ENCODE measurements at places on chromosomes 1 and 21.

DNA sequence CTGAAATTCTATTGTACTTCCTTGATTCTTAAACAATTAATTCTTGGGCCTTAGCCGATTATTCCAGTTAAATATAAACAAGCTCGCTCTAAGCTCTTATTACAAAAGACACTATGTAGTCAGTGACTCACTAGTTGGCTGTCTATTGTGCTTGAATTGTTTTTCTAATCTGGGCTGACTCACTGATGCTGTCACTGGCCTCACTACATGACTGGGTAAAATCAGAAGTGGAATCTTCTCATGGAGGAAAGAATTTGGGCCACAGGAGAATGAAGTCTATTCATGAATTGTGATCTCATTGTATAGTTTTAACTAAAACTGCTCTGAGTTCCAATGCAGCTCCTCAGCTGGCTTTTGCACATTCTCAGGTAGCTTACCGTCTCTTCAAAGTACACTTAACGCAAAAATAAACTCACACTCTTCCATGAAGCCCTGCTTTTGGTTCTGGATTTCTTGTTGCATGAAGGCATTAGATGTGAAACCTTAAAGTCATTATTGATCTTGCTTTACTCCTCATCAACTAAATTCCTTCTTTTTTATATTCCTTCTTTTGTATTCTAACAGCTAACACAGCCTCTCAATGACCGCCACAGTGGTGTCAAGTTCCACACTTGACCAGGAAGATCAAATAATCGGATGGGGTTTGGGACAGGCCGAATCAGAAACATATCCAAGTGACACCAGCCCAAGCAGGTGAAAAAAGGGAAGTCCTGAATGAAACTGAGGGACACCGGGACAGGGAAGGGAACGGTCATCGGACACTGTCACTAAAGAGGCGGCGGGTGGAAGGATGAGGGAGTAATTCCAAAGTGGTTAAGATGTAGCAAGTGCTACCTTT is 80.9 kb upstream of the LBR start:
- no peak for DNase-seq

- no peak for DNase-seq
Observed at GRCh38 chr1:15509586-15509985, 14.4 kb downstream of the CASP9 start.

- no peak for DNase-seq
Observed at GRCh38 chr1:94303005-94303404, 65.6 kb upstream of the ARHGAP29 start.

DNA sequence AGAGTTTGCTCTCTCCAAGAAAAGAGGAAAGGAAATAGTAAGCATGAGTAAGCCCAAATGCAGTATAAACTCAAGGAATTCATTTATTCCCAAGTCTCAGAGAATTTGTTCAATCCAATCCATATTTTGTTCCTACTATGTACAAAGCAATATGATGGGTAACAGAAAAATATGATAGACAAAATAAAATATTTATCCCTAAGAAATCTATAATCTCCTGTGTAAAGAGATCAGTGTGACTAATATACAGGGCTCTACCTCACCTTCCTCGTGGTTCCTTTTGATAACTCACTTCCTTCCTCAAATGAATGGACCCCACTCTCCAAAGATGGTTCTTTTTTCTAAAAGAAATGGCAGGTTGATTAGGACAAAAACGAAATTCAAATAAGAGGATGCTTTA is 7.6 kb downstream of the CLSPN start:
- no peak for DNase-seq

- no peak for DNase-seq
Observed at GRCh38 chr1:111251570-111251969, 24.1 kb downstream of the CHI3L2 start.

- no peak for DNase-seq
Observed at GRCh38 chr1:46539972-46540371, 11.5 kb downstream of the KNCN start.

DNA sequence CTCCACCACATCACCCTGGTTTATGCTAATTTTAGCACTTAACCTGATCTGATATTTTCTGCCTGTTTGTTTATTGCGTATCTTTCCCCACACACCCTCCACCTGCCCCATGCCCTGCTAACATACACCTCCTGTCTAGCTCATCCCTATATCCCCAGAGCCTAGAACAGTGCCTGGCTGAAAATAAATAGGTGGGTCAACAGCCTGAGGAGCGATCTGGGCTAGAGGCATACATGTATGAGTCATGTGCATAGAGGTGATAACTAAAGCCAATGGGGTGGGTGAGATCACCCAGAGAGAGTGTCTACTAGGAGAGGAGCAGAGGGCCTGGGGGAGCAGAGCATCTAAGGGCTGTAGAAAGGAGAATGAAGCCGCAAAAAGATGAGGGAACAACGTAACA is 2.7 kb downstream of the HTR1D start:
- DNase-seq, result no peak

DNA sequence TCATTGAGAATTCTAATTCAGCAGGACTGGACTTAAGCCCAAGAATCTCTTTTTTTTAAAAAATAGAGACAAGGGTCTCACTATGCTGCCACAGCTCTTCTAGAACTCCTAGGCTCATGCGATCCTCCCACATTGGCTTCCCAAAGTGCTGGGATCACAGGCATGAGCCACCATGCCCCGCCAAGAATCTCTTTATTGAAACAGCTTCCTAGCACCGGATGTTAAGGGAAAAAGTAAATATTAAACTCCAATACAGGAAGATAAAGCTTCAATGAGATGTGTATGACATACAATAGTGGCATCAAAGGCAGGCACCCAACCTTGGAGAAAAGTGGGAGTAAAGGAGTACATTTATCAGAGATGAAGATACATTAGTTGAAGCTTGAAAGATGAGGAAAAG is 25.5 kb downstream of the PUM1 start:
- DNase-seq, result no peak

DNA sequence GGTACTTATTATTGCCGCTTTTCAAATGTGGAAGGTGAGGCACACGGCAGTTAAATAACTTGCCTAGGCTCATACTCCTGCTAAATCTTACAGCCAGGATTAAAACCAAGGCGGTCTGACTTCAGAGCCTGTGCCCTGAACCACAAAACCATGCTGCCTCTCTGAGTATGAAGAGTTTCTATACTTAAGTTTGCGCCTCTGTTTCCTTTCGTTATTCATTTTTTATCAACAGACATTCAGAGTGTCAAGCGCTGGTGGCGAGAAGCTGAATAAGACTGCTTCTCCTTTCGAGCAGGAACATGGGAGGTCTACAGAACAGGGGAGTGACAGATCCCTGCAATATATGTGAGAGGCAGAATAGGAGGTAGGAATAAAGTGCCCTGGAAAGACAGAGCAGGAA is 96.0 kb upstream of the DUSP10 start:
- peak; percentile 27 for DNase-seq

DNA sequence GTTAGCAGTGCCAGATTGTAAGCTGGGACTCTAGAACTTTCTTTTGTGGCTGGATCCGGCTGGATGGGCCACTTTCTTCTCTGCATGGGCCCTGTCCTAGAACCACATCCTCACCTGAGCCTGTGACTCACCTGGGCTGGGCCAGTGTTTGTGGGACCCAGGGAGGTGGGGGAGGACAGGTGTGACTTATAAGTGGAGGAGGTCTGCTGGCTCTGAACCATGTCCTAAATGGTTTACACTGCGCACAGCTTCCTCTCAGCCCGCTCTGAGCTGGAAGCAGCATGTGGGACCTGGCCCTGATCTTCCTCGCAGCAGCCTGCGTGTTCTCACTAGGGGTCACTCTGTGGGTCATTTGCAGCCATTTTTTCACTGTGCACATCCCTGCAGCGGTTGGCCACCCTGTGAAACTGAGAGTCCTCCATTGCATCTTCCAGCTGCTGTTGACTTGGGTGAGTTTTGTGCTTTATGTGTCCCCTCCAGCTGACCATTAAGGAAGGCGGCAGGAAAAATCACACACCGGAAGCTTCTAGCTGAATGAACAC is at the start of gene AADACL3:
AADACL3 (plus strand) TSS at position 215 of the 542 bp plus-strand sequence; CDS start at position 282, 67 bp downstream.
- DNase-seq, result no peak

DNA sequence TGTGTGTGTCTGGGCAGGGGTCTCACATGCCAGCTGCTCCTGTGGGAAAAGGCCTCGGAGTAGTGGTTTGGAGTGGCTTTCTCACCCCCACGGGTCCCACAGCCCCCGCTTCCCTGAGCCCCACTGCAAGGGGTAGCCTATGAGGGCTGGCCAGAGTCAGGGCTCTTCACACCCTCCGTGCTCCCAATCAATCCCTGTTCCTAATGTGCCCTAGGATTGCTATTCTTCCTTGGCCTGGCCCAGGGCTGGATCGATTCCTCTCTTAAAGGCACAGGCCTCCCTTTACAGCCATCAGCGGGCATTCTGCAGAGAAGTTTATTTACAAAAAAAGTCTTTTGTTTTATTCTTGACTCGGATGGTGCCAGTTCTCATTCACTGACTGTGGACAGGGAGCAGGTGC is 19.3 kb upstream of the ACTL8 start:
- DNase-seq, result no peak

DNA sequence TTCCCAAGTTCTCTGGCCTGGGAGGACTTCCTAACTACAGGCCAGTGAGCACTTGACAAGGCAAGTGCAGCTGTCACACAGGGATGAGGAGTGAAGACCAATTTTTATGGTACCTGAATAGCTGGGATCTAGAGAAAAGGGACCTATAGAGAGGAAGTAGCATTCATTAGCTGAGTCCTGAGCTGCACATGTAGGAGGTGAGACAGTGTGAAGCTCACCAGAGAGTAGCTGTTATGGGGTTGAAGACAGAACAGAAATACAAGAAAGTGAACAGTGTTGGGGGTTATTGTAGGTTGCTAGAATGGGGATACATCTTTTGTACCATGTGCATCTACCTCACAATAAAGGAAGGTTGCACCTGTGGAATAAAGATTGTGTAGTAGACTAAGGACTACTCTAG is 37.7 kb upstream of the PYHIN1 start:
- DNase-seq, result no peak

DNA sequence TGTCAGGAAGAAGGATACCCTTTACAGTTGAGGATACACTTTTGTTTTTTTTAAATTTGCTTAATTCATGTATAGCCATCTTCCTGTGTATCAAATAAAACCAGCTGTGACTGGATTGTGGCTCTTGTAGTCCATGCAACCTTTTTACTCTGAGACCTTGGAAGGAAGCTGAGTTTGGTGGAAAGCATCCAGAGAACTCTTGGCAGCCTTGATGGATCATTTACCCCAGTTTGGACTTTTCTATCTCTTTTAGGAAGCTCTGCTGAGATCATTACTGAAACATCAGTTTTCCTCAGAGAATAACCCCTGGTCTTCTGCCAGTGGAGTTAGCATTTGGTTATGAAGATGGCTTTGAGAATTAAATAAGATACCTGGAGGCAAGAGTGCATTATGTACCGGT is 21.2 kb upstream of the APOBEC4 start:
- no peak for DNase-seq

DNA sequence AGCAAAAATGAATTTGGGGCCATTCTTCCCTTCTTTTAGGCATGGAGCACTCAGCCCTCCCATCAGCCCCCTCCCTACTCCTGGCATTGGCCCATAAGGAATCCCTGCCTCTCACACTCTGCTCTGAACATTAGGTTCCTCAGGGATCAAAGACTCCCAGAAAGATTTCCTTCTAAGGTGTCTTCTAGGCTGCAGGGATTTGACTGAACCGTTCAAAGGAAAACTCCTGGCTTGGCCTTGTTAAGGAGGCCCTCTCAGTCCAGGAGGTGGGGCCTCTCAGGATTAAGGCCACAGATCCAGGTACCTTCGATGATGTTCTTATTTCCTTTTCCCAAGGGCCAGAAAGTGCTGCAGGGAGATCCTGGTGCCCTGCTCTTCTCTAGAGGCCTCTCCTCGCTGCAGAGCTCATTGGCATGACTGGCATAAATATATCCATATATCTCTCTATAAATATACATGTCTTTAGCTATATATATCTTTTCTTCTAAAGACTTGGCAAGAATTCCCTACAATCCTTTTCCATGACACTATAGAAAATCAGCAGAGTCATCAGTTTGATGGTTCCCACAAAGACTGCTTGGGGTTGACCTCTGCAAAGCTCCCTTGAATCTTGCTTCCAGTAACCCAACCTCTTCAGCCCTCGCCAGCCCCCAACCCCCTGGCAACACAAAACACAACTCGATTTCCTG is 59.1 kb downstream of the PLXNA2 start:
- no peak for DNase-seq

DNA sequence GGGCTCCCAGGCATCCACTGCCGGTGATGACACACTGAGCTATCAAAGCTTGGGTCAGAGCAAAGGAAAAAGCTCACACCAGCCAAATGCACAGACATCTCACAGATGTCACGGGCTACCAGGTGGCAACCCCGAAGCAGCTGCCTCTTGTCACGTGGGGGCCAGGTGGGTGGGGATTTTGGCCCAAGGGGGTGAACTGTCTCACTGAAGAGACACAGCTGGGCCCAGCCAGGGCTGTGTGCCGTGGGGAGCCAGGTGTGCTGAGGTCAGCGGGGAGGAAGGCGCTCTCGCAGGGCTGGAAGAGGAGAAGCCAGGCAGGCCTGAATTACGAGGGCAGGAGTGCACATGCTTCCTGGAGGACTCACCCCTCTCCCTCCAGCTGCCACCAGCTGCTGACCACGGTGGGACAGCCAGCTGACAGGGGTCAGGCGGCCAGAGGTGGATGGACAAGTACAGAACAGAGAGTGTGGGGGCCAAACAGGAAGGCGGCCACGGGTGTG is 32.4 kb downstream of the KCNN3 start:
- DNase-seq, result peak; percentile 69

GRCh38 chr1:152191711-152192110 is 32.3 kb downstream of the HRNR start:
- DNase-seq, result no peak

- no peak for DNase-seq
Observed at GRCh38 chr1:86000601-86001000, 156.0 kb downstream of the COL24A1 start.

- DNase-seq, result no peak
Observed at GRCh38 chr21:16504766-16505165, 775.0 kb downstream of the USP25 start.
